ENCODE measurements at places on chromosomes 2 and 18. TPM values are rescaled to one million over a fixed set of nuclear protein-coding genes. Genes with fewer than 3 reads are reported as not detected.

The HADHA gene
- 174 TPM for total RNA-seq

The CFAP65 gene
- total RNA-seq, result not detected

The APOB gene
- 0.52 TPM for total RNA-seq

The FBXO15 gene
- 1.0 TPM for total RNA-seq

The GRP gene
- total RNA-seq, result not detected
